Stimulated activated CD4-positive, alpha-beta T cell treated with anti-CD3 and anti-CD28 coated beads, Interleukin-1b, Interleukin-23, amount 100 ng/mL, for 24 hours (primary cell): ENCODE measurements at places on chromosomes 7 and 10.

- DNase-seq: no peak
Measured at GRCh38 chr7:153930696-153931095, 121.5 kb upstream of the DPP6 start.

GRCh38 chr10:103564776-103565520 lies 71.4 kb downstream of the NEURL1 start:
- no peak for DNase-seq

GRCh38 chr10:99466632-99467223 lies 36.3 kb upstream of the GOT1 start:
- no peak for DNase-seq

GRCh38 chr7:11175371-11175770 lies 201.7 kb downstream of the PHF14 start:
- no peak for DNase-seq

GRCh38 chr7:11079907-11080306 lies 106.2 kb downstream of the PHF14 start:
- DNase-seq: no peak

- DNase-seq: no peak
Measured at GRCh38 chr7:111356941-111357340, 205.4 kb downstream of the IMMP2L start.

DNA sequence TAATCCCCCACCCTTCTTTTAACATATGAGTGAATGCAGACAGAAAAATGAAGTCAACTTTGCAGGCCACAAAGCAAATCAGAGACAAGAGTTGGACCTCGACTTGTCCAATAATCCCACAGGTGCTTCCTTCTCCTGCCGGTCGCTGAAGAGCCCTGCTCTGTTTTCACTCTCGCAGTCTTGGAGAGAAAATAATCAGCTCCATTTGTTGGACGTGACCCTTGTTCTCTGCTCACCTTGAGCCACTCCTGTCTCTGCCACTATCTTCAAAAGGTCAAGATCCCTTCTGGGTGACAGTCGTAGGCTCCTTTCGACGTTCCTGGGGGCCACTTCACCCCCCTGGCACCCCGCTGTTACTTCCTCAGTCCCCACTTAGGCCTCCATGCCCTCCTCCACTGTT lies 2.8 kb upstream of the KLF6 start:
- DNase-seq: no peak

GRCh38 chr10:79399223-79399831 lies 46.1 kb downstream of the ZCCHC24 start:
- DNase-seq: no peak

- DNase-seq: no peak
Measured at GRCh38 chr7:18179093-18179492, 151.4 kb upstream of the PRPS1L1 start.

- DNase-seq: no peak
Measured at GRCh38 chr10:77784856-77785255, 141.7 kb downstream of the DLG5 start.

- no peak for DNase-seq
Measured at GRCh38 chr7:131517218-131517923, 39.1 kb downstream of the PODXL start.

- no peak for DNase-seq
Measured at GRCh38 chr10:35236739-35237138, 99.6 kb upstream of the CCNY start.

DNA sequence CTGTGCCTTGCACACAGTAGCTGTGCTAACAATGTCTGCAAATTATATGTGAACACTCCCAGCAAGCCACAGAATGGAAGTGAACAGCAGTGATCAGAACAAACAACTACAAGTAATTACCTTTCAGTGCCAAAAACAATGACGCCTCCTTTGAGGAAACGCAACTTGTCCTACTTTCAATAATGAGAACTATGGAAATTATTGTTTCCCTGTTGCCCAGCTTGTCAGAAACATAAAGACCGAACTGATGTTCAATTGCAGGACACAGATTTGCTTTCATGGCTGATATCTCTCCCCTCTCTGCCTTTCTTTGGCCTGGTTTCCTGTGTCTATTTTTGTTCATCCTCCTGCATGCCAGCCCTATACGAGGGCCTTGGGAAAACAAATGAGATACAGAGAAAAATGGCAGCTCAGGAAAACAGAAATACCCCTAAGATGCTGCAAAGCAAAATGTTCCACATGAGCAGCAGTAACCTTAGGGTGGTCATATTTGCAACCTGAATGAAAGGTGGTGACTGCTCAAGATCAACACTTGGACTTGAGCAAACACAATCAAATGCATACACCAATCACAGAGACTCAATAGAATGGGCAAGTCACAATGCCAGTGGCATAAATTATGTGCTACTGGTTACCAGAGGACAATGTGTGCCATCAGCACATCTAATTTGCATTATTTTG lies 26.8 kb downstream of the COBL start:
- no peak for DNase-seq
